ENCODE measurements at places on chromosomes 2 and 18.

DNA sequence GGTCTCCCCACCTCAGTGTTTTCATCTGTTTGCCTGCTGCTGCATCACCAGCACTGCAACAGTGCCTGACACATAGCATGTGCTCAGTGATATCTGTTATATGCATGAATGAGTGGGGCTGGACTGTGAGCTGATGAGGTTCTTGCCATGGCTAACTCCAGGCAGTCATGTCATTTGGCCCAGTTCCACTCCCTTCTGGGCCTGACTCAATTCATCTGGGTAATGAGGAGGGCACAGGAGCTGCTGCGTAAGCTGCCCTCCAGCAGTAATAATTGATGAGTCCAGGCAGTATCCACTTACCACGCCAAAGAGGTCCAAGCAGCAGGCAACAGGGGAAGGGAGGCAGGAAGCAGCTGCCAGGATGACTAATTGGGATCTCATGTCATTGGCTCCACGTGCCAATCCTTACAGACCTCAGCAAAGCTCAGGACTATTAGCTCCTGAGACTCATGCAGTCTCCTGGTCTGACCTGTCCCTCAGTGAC is 34.1 kb upstream of the MAT2A start:
- no peak for DNase-seq

GRCh38 chr2:81266106-81266505 is 961.6 kb upstream of the LRRTM1 start:
- no peak for DNase-seq

DNA sequence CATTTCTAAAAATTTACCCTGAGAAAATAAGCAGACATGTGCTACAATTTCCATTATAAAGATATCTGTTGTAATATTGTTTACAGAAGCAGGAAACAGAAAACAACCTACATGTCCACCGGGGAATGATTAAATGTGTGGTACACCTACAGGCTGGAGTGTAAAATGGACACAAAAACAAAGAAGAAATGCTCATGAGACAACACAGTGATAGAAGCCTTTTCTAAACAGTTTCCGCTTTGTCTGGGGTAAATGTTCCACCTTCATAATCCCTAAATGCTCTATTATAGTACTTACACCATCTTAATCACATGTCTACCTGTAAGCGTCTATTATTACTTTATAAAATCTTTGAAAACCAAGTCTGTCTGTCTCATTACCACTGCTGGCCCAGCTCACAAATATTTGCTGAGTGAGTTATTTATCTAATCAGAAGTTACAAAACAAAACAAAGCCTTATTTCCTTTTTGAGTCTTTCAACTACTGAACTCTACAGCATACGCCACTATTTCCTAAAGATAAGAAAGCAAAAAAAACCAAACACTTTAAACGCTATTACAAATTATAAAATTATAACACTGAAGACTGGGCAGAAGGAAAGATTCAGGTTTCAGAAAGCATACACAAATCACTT is 95.3 kb downstream of the PIGN start:
- no peak for DNase-seq

- no peak for DNase-seq
Measured at GRCh38 chr2:180519276-180519675, 461.1 kb upstream of the UBE2E3 start.

DNA sequence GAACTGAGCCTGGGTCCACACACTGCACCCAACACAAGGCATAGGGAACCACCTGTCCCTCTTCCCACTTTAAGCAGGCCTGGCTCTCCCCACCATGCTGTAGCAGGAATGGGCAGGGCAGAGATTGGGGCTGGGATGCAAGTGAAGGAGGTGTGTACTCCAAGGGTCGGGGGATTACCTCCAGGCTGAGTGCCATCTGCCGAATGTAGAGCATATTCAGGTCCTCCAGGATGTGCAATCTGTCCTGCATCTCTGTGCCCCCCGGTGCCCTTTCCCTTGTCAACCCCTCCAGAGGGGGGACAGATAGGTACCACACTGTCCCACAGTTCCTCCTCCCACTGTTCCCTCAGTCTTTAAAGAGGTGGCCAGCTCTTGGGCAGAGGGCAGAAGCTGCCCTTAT is 2.4 kb downstream of the RTKN start:
- DNase-seq, result no peak

- DNase-seq, result no peak
Measured at GRCh38 chr2:162888652-162889051, 50.1 kb upstream of the KCNH7 start.

DNA sequence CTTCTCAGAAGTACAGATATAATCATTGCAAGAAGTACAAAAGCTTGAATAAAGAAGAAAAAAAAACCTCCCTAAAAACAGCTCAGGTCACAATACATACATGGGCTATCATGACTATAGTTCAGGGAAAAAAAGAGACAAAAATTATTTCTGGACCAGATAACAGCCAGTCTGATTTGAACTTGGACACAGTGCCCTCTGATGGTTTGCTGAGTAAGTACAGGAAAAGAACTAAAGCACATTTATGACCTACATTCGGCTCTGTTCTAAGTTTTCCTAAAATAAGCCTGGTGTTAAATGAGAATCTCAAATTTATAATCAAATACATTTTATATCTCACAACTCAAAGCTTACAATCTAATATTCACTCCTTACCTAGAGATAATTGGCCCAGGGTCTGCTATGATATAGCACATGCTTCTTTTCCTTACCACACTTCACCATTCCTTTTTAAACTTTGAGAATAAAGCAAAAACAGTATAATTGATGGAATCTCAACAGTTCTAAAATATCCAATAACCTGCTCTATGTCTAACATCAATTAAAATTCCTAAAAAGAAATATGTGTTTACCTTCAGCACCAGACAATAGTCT is 81.1 kb downstream of the RAPH1 start:
- DNase-seq, result peak; percentile 17

- DNase-seq, result no peak
Measured at GRCh38 chr2:45178359-45178758, 169.1 kb upstream of the SIX2 start.

DNA sequence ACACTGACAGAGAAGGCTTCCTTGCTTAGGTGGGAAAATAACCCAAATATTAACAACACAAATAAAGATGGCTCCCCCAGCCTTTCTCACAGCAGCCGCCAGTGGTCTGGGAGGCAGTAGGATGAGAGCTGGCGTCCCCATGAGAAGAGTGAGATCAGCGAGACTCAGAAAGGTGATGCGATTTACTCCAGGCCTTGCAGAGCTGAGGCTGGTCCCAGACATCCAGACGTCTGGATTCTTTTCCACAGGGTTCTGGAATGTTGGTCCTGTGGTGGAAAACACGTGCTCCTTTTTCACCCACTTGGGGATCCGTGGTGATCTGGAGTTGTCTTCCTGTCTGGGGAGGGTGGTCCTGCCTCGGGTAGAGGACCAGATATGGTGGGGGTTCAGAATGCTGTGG is 190.6 kb downstream of the CTIF start:
- DNase-seq, result no peak

- DNase-seq, result no peak
Measured at GRCh38 chr2:144999071-144999875, 479.4 kb upstream of the ZEB2 start.

DNA sequence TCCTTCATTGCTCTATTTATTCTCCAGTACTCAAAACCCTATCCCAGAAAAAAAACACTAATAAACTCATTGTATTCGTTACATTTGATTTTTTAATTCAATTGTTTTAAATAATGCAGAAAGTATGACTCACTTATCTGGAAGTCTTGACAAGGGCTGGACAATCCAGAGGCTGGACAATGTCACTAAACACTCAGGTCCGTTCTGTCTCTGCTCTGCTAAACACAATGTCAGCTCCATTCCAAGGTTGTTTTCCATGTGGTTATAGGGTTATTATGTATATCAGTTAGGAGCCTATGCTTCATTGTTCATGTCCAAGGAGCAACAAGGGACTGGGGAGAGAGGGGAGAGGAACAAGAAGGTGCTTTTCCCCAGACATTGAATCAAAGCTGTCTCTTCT is 125.5 kb downstream of the IRS1 start:
- DNase-seq, result no peak

DNA sequence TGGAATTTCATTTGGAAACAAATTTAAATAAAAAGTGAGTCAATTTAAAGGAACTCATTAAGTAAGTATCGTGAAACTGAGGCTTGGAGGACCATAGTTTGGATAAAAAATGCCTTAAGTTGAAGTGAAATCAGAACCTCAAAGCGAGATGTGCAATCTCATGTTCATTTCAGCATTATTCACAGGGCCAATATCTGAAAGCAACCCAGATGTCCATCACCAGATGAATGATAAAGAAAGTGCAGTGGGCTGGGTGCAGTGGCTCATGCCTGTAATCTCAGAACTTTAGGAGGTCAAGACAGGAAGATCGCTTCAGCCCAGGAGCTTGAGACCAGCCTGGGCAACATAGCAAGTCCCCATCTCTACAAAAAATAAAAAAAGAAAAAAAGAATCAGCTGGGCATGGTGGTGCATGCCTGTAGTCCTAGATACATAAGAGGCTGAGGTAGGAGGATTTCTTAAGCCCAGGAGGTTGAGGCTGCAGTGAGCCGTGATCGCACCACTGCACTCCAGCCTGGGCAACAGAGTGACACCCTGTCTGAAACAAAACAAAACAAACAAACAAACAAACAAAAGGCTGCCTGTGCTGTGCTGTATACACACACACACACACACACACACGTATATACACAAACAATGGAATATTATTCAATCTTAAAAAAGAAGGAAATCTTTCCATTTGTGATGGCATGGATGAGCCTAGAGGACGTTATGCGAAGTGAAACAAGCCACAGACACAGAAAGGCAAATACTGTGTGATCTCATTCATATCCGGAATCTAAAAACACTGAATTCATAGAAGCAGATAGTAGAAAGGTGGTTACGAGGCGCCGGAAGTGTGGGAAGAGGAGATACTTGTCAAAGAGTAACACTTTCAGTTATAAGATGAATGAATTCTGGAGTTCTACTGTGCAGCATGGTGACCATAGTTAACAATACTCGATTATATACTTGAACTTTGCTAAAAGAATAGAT is 14.5 kb downstream of the SH3RF3 start:
- no peak for DNase-seq

GRCh38 chr2:193837111-193837738 is 1642.5 kb upstream of the TMEFF2 start:
- DNase-seq, result no peak

DNA sequence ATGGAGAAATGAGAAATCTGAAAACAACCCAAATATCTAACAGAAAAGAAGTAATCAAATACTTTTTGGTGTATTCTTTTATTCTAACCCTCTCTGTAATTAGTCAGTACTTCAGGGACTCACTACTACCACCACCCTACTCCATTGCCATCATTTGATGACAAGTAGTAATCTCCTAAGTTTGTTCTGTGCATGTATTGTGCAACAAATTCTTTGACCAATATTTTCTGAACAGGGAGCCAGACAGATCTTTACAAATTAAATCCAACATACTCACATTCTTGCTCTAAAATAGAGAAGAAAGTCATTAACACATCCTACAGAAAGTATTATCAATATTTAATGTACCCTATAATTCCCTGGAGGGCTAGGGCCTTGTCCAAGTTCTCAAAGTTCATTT is 1416.4 kb downstream of the DSC3 start:
- DNase-seq, result no peak

DNA sequence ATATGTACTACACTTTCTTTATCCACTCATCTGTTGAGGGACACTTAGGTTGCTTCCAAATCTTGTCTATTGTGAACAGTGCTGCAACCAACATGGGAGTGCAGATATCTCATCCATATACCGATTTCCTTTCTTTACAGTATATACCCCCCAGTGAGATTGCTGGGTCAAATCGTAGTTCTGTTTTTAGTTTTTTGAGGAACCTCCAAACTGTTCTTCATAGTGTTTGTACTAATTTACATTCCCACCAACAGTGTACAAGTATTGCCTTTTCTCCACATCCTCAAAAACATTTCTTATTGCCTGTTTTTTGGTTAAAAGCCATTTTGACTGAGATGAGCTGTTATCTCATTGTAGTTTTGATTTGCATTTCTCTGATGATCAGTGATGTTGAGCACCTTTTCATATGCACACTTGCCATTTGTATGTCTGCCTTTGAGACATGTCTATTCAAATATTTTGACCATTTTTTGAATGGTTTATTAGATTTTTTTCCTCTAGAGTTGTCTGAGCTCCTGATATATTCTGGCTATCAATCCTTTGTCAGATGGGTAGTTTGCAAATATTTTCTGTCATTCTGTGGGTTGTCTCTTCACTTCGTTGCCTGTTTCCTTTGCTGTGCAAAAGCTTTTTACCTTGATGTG is 12.2 kb downstream of the PLEK start:
- DNase-seq, result no peak

GRCh38 chr2:173812321-173812720 is 152.9 kb downstream of the SP3 start:
- DNase-seq, result no peak

GRCh38 chr18:4193086-4193485 is 262.0 kb downstream of the DLGAP1 start:
- DNase-seq, result no peak

GRCh38 chr2:75424936-75425619 is 135.7 kb downstream of the EVA1A start:
- no peak for DNase-seq

- DNase-seq, result no peak
Measured at GRCh38 chr2:235725016-235725489, 231.2 kb downstream of the AGAP1 start.

GRCh38 chr18:45081566-45082181 is 401.0 kb downstream of the SETBP1 start:
- DNase-seq, result no peak

DNA sequence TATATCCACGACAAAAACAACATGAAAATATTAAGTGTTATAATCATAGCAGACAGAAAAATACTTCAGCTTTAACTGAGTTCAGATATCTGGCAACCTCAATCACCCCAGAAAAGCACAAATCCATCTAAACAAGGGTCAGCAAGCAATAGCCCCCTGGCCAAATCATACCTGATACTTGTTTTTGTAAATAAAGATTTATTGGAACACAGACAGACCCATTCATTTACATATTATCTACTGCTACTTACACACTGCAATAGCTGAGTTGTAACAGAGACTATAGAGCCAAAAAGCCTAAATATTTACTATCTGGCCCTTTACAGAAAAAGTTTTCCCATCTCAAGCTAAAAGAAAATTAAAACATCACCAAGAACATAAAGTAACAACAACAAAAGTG is 12.8 kb downstream of the FARSB start:
- DNase-seq, result no peak

GRCh38 chr2:128721096-128721495 is 402.4 kb upstream of the HS6ST1 start:
- DNase-seq, result no peak

- no peak for DNase-seq
Measured at GRCh38 chr2:183552716-183553115, 428.5 kb downstream of the NUP35 start.

DNA sequence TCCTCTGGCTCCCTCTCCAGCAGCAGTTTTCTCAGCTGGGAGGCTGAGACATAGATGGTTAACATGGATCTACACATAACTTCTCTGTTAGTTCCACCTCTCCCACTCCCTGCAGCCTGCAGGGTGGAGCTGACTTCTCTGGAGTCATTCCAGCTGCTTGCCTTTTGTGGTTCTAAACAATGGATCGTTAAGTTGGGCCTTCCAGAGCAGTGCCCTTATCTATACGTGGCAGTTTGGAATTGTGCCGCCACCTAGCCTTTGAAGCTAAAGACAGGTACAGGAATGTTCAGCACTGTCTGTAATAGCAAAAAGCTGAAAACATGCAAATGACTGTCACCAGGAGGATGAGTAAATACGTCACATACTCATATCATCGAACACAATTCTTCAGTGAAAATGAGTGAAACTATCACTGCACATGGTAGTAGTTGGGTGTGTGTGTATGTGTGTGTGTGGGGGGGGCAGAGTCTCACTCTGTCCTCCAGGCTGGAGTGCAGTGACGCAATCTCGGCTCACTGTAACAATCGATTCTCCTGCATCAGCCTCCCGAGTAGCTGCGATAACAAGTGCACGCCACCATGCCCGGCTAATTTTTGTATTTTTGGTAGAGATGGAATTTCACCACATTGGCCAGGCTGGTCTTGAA is 50.3 kb downstream of the SH2D6 start:
- DNase-seq, result no peak
